ENCODE measurements at places on chromosomes 11 and 22.

DNA sequence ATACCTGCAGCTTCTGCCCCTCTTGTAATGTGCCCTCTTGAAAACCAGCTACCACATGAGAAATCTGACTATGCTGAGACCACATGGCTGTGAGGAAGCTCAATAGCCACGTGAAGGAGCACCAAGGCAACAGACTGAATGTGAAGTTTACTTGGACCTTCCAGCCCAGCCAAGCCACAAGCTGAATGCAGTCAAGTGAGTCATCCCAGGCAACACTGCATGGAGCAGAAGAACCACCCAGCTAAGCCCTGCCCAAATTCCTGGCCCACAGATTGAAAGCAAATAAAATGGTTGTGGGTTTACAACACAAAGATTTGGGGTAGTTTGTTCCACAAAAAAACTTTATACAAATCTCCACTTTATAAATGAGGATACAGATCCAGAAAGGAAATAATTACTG is 114.5 kb downstream of the TIMP3 start:
- no peak for DNase-seq

- DNase-seq, result no peak
These were observed 20.6 kb upstream of the DAGLA start for GRCh38 chr11:61659413-61660196.

- DNase-seq, result no peak
These were observed 4.1 kb upstream of the CD82 start for GRCh38 chr11:44561275-44561805.

GRCh38 chr22:50325444-50326224 is 1.2 kb downstream of the DENND6B start:
- no peak for DNase-seq

DNA sequence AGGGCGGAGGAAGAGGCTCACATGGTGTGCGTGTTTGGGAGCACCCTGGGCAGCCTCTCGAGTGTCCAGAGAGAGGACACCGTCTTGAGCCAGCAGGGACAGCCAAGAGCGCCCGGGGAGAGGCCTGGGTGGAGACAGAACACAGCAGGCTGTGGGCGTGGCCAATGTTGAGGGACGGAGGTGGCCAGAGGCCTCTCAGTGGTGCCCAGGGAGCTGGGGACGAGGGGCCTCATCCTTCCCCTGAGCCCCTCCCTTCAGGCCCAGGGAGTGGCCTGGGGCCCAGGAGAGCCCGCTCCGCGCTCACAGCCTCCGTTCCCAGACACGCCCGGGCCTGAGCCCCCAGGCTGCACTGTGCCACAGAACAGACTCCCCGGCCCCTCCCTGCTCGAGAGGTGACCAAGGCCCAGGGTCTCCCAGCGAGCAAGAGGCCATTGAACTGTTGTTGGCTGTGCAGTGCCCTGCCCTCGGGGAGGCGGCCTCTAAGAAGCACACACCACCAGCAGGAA is 48.4 kb downstream of the CDKN1C start:
- DNase-seq, result no peak

DNA sequence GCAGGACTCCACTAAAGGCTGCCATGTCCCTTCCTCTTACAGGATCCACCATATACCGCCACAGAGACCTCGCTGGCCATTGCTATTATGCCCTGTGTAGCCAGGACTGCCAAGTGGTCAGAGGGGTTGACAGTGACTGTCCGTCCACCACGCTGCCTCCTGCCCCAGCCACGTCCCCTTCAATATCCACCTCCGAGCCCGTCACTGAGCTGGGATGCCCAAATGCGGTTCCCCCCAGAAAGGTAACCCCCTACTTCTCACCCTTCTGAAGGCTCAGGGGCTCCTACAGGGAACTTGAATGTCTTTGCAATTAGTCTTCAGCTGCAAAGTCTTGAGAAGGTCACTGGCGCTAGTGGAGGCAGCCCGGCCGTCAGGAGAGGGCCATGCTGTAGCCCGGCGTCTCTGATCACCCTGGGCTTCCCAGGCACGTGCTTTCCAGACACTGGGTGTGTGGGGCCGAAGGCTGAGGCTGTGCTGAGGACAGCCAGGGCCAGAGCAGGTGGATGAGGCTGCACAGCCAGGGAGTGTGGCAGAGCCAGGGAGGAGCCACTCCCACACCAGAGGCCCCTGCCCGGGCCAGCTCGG is 30.0 kb upstream of the MUC5B start:
- no peak for DNase-seq

- no peak for DNase-seq
These were observed 23.7 kb downstream of the JAML start for GRCh38 chr11:118200901-118201680.

DNA sequence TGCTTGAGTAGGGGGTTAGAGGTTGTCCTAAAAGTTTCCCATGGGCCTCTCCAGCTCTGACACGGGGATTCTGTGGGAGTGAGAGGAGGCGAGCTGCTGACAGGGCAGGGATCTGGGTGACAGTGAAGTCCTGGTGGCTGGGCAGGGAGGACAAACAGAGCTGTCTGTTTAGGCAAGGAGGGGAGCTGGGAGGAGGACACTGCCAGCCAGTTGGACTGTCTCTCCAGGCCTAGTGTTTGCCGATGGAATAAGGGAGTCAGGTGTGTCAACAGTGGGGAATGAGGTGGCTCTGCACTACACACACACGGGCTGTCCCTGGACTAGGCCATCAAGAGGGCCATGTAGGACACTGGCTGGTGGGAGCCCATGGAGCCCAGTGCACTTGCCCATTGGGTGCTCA is 20.6 kb upstream of the SYT7 start:
- DNase-seq, result no peak

GRCh38 chr22:49826603-49827270 is 936 bp downstream of the BRD1 start:
- DNase-seq, result no peak

DNA sequence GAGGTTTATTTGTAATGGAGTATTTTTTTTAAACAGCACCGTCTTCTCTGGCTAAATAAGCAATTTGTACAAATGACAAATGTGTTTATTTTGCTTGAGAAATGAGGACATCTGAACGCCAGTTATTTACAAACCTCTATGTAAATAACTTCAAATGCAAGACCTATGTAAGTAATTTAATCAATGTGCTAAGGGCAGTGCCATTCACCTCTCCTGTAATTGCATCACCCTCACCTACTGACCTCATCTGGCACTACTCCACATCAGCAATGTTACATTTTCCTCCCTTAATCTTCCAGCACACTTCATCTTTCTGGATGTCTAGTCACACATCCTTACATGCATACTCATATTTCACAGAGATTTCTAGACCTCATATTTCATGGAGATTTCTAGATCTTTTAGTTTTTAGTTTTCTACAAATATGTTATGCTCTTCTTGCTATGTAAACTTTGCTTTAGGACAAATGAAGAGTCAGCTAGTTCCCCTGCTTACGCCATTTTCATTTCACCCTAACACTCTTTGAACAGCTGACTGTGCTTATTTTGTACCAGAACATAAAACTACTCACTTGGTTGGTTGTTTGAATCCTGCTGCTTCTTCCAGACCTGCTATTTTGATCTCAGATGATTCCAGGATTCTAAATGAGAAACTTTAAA is 238.6 kb downstream of the GRM5 start:
- no peak for DNase-seq

- no peak for DNase-seq
These were observed 17.6 kb upstream of the SWAP70 start for GRCh38 chr11:9646324-9646723.

GRCh38 chr11:94507485-94507884 is 4.8 kb upstream of the C11orf97 start:
- no peak for DNase-seq

- DNase-seq, result no peak
These were observed 51.0 kb upstream of the GALNT18 start for GRCh38 chr11:11672789-11673188.

DNA sequence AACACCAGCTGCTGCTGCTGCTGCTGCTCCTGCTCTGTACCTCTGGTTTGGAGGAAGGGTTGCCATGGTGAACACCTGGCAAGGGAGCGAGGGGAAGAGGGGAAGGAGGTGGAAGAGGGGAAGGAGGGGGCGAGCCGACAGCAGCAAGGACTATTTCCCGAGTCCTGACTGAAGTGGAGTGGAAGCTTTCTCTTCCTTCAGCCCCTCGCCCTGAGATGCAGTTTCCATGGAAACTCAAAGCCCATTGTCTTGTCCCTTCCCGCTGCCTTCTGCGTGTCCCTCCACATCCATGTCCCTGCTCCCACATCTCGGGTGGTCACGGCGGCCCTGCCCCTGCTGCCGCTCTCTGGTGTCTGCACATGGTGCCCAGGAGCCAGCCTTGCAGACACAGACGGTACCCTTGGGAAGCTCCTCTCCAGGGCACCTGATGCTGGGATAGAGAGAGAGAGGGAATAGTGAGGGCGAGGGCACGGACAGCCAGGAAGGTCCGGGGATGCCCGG is 28.6 kb downstream of the FAM83F start:
- DNase-seq, result no peak

DNA sequence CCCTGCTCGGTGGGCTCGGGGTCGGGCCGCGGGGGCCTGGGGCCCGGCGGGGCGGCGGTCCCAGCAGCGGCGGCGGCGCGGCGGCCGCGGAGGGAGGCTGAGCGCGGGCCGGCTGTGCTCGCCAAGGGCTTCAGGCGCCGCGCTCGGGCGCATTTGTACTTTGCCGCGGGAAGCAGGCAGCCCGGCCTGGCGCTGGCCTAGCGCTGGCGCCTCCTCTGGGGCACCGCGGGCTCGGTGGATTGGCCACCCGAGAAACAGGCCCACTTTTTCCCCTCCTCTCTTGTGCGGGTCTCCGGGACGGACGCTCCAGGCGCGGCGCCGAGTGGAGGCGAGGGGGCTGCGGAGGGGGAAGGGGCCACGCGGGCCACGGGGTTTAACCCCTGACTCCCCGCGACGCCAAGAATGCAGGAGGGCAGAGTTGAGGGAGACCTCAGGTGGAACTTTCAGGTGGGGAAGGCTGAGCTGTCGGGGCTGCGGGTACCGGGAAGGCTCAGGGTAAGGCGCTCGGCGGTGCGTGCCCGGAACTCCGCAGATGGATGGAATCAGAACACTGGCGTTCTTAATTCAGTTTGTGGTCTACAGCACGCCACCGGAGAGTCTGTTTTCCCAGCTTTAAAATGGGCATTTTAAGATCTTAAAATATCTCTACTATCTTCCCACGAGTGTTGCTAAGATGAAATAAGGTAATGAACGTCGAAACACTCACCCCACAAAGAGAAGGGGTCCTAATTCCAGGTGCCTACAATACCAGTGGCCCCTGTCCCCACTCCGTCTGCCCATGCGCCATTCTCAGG is at the start of gene CHRDL2:
CHRDL2 (minus strand) TSS at position 126 of the 794 bp plus-strand sequence. CDS start 538 bp downstream, outside the sequence.
- no peak for DNase-seq

DNA sequence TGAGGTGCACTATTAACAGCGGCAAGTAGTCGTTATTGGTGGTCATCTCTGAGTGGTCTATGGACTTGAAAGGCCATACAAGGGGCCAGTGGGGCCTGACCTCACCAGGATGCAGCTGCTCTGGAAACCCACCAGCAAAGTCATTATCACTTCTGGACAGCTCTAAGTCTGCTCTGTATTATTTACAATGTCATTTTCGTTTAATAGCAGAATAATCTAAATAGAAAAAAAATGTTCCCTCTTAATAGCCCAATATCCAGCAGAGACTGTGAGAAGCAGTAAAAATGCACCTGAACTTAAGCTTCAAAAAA is 85.0 kb upstream of the EED start:
- no peak for DNase-seq
